ENCODE measurements at places on chromosomes 6 and 20.

GRCh38 chr20:47276851-47277534 lies 79.5 kb downstream of the ZMYND8 start:
- DNase-seq: no peak

- no peak for DNase-seq
Measured at GRCh38 chr6:13397359-13398068, 69.2 kb upstream of the TBC1D7 start.

GRCh38 chr6:138194287-138194686 lies 24.0 kb downstream of the PBOV1 start:
- no peak for DNase-seq

DNA sequence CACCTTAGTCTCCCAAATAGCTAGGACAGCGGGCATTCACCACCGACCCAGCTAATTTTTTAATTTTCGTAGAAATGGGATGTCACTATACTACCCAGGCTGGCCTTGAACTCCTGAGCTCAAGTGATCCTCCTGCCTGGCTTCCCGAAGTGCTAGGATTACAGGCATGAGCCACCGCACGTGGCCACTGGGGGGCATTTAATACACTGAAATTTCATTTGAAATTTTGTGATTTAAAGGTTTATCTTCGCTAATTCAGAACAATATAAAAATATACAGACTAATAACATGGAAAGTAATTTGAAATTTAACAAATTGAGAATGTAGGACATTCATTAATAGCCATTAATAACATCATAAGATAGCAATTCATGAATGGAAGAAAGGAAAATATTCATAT lies 20.5 kb upstream of the TBC1D32 start:
- no peak for DNase-seq

- no peak for DNase-seq
Measured at GRCh38 chr6:111212625-111213024, 125.3 kb downstream of the SLC16A10 start.

DNA sequence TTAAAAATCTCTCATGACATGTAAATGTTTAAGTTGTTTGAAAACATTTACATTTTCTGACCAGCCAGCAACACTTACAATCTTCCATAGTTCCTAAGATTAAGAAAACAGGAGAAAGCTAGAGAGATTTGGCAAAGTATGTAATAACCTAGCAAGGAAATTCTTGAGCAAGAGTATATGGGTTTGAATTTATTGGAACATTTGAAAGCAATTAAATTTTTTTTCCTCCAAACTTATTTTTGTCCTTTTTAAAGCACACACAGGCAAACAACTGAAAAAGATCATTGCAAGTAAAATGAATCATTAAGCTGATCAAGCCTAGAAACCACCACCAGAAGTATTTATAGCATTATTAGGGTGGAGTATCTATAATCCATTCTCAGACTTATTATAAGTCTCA lies 20.1 kb upstream of the ZNF217 start:
- no peak for DNase-seq
